Activated CD4-positive, alpha-beta T cell treated with anti-CD3 and anti-CD28 coated beads, Interleukin-2, amount 50 U/mL, for 16 hours (primary cell): ENCODE measurements at places on chromosomes 11 and 22.

DNA sequence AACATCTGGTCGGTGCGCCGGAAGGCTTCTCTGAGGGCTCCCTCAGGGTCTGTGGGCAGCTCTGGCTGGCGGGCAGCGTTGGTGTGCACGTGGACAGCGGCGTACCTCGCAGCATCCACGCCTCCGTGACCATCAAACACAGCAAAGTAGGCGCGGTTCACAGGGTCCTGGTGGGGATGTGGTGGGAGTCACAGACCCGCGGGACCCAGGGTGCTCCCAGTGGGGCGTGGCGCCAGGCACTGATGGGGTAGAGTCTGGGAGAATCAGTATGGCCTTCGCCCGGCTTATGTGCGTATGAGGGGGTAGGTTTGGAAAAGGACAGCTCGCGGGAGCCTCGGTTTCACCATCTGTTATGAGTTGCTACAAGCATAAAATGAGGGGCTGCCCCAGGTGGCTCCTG lies 19.2 kb downstream of the PPM1F start:
- DNase-seq = no peak

- no peak for DNase-seq
These were observed 60.0 kb downstream of the RTL6 start for GRCh38 chr22:44438056-44438455.

GRCh38 chr22:40076702-40077645 lies 82.2 kb downstream of the FAM83F start:
- DNase-seq = no peak

- DNase-seq = no peak
These were observed 89.7 kb downstream of the CCDC73 start for GRCh38 chr11:32704775-32705174.

GRCh38 chr11:71212871-71213559 lies 39.4 kb downstream of the SHANK2 start:
- DNase-seq = no peak

- peak; percentile 36 for DNase-seq
These were observed 2.0 kb downstream of the KDM2A start for GRCh38 chr11:67120881-67121710.

- no peak for DNase-seq
These were observed 11.3 kb upstream of the SYT7 start for GRCh38 chr11:61592176-61592575.

GRCh38 chr11:9808943-9809342 lies 145.1 kb downstream of the SWAP70 start:
- no peak for DNase-seq
